ENCODE measurements at places on chromosomes 11 and 22. TPM values are rescaled to one million over a fixed set of nuclear protein-coding genes. Genes with fewer than 3 reads are reported as not detected.

DNA sequence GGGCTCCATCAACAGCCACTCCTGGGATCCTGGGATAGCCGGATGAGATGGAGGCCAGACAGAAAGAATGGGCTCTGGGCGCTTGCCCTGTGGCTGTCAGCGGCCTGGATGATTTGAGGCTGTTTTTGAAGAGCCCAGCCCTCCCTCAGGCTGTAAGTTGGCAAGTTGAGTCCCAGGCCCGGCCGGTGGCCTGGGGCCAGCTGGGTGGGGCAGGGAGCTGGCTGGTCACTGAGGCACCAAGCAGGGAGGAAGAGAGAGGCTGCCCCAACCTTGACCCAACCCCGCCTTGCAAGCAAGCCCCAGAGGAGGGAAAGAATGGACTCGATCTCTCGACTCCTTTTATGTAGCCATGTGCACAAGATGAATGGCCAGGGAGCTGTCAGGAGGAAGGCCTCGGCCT lies 34.9 kb downstream of the RIBC2 start:
- no peak for DNase-seq

DNA sequence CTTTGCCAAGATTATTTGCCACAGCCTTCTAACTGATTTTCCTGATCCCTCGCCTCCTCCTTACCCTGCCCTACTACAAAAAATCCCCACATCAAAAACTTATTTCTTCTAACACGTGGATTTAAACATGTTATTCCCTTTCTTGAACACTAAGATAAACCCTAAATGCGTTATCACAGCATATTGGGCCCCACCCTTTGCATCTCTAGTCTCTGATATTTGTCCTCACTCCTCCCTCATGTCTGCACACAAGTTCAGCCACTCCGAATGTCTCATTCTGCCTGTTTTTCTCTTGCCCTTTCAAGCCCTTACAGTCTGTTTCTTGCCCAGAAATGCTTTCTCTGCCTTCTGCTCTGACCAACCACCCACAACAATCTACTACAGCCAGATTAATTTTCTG lies 10.6 kb upstream of the ACER3 start:
- DNase-seq: no peak

GRCh38 chr11:46210133-46210636 lies 67.3 kb upstream of the CREB3L1 start:
- no peak for DNase-seq

- DNase-seq: no peak
Measured at GRCh38 chr11:9399466-9399865, 15.0 kb downstream of the IPO7 start.

DNA sequence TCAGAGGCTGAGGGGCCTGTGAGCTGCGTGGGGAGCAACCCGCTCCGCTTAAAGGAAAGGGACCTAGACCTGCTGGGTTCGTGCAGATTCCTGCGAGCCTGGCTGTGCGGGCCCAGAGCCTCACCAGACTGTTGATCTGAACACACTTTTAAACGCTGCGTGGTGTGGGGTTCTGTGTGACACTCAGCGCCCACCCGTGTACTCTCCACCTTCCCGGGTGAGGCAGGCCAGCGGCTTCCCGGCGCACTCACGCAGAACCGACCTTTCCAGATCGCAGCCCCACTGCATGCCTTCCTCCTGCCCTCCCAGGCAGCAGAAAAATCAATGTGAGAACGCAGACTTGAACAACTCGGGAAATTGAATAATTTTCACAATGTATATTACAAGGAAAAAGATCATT lies 388.6 kb downstream of the TBC1D22A start:
- DNase-seq: no peak

DNA sequence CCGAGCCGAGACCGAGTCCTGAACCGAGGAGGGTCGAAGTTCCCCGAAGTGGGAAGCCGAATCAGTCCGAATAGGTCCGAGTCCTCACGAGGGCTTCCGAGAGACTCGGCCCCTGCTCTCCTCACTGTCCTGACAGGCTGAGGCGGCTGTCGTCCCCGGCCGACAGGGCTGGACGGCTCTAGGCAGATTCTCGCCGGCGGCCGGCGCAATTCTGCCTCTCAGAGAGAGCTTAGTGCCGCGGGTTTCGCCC lies 191 bp upstream of the DEAF1 start:
- no peak for DNase-seq

DNA sequence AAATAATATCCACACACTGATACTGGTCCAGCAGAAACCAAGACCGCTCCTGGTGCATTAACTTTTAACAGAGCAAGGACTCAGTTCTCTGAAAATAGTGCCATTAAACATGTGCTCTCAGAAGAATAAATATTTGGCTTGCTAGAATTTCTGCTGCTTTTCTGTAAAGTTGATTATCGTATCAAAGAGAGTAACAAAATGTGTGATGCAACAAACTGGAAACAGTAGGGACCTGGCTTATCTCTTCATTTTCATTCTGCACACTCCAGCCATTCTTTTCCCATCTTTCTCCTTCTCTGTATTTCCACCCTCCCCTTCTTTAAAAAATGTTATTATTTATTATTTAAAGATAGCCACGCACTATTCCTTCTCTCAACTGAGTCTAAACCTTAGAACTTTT lies 43.9 kb downstream of the WT1 start:
- DNase-seq: no peak

GRCh38 chr22:44888491-44889254 lies 121.1 kb downstream of the PHF21B start:
- no peak for DNase-seq

GRCh38 chr11:115910379-115910778 lies 406.2 kb upstream of the CADM1 start:
- no peak for DNase-seq

DNA sequence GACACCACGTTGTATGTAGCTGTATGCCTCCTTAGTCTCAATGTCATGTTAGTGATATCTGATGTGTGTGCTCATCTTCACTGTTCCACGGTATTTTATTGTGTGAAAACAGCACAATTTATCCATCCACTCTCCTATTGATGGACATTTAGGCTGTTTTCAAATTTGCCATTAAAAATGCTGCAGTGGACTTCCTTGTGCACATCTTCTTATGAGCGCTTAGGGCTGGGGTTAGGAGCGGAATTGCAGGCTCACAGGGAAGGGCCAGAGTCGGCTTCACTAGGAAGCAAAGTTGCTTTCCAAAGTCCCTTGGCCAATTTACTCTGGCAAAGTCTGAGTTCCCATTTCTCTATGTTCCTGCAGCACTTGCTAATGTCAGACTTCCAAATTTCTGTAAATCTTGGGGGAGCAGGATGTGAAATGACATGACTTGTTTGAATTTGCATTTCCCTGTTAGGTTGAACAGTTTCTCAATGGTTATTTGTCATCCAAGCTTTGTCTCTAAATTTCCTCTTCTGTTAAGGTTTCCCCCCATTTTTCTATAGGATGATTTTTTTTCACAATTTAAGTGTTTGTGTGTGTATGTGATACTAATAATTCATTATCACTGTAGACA lies 75.4 kb downstream of the MYEOV start:
- no peak for DNase-seq

DNA sequence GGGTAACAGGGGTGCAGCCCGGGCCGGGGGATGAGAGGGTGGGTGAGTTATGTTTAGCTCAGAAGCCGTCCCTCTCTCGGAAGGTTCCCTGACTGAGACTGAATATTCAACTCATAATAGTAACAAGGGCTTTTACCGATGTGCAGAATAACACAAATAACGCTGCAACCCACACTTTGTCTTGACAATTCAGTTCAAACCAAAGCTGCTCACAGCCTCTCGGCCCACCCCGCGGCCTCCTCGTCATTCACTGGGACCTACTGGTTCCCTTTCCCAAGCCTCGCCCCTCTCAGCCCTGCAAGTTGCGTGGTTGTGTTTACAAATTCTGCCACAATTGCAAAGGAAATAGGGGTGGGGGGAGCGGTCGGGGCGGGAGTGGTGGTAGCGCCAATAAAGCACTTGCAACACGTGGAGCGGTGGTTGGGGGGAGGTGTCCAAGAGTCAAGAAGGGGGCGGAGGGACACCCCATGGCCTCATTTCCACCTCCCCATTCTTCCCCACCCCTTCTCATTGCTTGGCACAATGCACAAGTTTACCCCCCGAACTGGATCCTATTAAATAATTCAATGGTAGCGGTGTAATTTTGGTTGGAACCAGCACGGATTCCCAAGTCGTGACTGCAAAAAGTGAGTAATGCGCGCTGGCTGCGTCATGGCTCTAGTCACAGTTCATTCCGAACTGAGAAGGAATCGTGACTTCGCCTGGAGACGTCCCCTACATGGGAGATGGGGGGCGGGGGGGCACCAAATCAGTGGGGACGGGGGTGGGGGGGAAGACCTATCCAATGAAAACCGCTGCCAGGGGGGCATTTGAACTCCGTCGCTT lies 102.0 kb upstream of the HSD17B12 start:
- DNase-seq: no peak

DNA sequence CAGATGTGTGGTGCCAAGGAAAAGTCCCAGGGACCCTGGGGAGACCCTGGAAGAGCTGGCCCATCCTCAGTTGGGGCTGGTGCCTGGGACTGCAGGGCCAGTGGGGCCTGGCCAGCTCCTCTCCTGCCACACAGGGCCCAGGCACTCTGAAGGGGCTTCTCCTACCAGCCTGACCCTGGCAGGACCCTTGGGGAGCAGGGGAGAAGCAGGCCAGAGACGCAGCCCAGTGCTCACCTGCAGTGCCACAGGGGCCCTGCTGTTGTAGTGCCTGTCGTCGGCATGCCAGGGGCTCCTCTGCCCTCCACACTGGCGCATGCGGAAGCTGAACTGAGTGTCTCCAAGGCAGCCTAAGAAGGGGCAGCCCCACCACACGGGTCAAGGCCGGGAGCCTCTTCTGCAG lies 9.1 kb downstream of the DENND6B start:
- no peak for DNase-seq

GRCh38 chr11:15981292-15981691 lies 375.1 kb downstream of the SOX6 start:
- DNase-seq: no peak

GRCh38 chr22:38632528-38632927 lies 23.7 kb downstream of the FAM227A start:
- DNase-seq: no peak

GRCh38 chr11:116059919-116060318 lies 555.7 kb upstream of the CADM1 start:
- no peak for DNase-seq

DNA sequence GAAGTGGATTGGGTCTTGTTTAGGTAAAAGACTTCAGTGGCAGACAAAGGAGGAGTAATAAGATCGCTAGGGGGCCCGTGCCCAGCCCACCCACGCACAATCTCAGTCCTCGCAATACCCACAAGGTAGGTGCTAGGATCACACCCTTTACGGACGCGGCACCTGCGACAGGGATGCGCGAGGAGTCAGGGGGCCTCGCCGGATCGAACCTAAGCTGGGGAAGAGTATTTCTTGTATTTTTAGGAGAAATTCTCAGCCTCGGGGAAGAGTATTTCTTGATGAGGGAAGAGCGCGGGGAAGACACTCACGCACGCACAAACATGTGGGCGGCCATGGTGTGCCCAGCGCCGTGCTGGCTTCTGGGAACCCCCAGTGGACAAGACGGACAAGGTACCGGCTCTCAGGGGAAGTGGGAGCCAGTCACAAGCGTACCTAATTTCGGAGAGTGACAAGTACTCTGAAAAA lies 745 bp upstream of the FAM118A start:
- no peak for DNase-seq

GRCh38 chr11:9596926-9597464 lies 23.5 kb downstream of the WEE1 start:
- DNase-seq: no peak

- peak; percentile 1 for DNase-seq
Measured at GRCh38 chr11:86370922-86371594, 3.6 kb upstream of the CCDC81 start.

- DNase-seq: no peak
Measured at GRCh38 chr11:120561286-120561685, 49.7 kb downstream of the GRIK4 start.

GRCh38 chr11:48004456-48004855 lies 24.1 kb downstream of the PTPRJ start:
- DNase-seq: no peak

DNA sequence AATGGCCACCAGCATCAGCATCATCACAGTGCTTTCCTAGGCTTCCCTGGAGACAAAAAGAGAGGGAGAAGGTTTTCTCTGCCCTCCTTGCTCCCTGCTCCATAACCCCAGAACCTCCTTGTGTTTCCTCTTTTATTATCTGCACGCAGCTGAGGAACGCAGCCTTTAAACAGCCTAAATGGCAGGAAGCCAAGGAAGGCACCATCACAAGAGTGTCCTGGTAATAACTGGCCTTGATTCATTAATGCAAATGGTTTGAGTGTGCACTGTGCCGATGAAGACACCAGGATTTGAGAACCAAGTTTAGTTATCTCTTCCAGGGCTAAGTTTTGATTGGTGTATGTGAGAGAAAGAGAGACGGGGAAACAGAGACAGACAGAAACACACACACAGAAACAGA lies 29.4 kb upstream of the DRD2 start:
- no peak for DNase-seq

GRCh38 chr11:129374993-129375750 lies 476 bp upstream of the BARX2 start:
- DNase-seq: no peak

DNA sequence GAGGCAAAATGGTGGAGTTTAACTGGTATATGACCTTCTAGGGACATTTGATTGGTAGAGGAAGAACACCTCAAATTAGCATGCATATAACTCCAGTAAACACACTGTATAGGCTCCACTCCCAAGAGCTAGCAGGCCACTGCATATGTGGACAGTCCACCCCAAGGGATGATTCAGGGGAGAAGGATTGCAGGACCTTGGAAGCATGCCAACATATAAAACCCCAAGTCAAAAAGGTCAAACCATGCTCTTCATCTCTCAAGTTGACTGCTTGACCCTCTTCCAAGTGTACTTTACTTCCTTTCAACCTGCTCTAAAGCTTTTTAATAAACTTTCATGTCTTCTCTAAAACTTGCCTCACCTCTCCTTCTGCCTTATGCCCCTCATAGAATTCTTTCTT lies 459.9 kb upstream of the CCDC179 start:
- no peak for DNase-seq

DNA sequence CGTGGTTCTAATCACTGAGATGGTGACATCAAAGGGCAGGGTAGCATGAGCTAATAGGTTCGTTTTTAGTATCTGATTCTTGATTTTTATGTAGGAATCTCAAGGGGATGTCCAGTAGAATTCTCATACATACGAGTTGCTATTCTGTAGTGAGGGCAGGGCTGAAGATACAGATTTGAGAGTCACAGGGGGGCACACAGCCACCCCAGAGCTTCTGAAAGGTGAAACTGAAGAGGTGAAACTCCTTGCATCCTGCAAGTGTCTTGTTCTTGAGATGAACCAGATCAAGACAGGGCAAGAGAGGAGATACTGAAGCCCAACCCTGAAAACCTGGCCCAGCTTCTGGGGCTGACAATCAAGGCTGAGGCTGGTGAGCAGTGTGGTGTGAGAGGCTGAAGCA lies 35.6 kb upstream of the TMEM123 start:
- no peak for DNase-seq

- no peak for DNase-seq
Measured at GRCh38 chr11:68471360-68472340, 11.1 kb downstream of the PPP6R3 start.

GRCh38 chr11:19968860-19969259 lies 191.4 kb downstream of the DBX1 start:
- no peak for DNase-seq

Gene C11orf42
- polyA plus RNA-seq: not detected

Gene SLC17A6
- not detected for polyA plus RNA-seq

Gene HPX
- polyA plus RNA-seq: 0.82 TPM

Gene TBX1
- not detected for polyA plus RNA-seq

Gene INPP5J
- polyA plus RNA-seq: 1.1 TPM

Gene ZW10
- 6.3 TPM for polyA plus RNA-seq

Gene KDELR3
- 150 TPM for polyA plus RNA-seq

Gene FGF3
- not detected for polyA plus RNA-seq

Gene SCT
- not detected for polyA plus RNA-seq

Gene NNMT
- 724 TPM for polyA plus RNA-seq

Gene SLC22A25
- not detected for polyA plus RNA-seq

Gene TEX12
- polyA plus RNA-seq: not detected

Gene E2F8
- 2.0 TPM for polyA plus RNA-seq

Gene DESI1
- polyA plus RNA-seq: 33.3 TPM

Gene ZNF214
- 1.8 TPM for polyA plus RNA-seq
